ENCODE measurements at places on chromosomes 3 and 15.

DNA sequence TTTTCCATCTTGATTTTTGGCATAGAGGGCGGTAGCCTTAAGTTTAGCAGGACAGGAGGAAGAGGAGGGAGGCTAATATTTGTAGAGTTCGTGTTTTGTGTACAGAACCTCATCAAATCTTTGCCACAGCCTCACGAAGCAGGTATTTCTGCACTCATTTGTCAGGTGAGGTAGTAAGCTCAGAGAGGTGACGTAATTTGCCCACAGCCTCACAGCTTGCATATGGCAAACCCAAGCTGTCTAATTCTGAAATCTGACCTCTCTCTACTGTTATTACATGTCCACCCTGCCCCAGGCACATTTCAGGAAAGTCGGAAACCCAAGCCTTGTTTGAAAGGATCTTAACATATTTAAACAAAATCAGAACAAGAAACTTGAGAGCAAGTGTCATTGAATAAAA is 91.1 kb upstream of the TPM1 start:
- DNase-seq = no peak

- no peak for DNase-seq
These were observed 505.9 kb downstream of the ZIC1 start for GRCh38 chr3:147915057-147915456.

DNA sequence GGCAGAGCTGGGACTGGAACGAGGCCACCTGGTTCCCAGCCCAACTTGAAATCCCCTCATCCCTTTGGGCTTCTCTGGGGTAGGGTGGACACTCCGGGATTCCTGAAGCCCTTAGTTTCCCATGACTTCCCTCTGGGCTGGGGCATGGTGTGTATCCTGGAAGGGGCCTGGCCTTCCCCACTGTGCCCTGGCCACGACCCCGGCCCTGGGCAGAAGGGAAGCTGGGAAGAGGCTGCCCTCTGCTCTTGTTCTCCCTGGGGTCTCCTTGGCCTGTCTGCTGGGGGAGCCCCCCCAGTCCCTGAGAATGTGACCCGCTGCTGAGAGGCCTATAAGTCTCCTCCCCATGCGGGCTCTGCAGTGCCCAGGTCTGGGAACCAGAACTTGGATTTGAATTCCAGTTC is 104.9 kb downstream of the LINGO1 start:
- DNase-seq = no peak

GRCh38 chr3:95354489-95354888 is 1291.6 kb downstream of the NSUN3 start:
- DNase-seq = no peak

- DNase-seq = no peak
These were observed 91.1 kb upstream of the KLF13 start for GRCh38 chr15:31235311-31236183.

GRCh38 chr15:99721104-99721778 is 12.0 kb downstream of the LYSMD4 start:
- DNase-seq = no peak

DNA sequence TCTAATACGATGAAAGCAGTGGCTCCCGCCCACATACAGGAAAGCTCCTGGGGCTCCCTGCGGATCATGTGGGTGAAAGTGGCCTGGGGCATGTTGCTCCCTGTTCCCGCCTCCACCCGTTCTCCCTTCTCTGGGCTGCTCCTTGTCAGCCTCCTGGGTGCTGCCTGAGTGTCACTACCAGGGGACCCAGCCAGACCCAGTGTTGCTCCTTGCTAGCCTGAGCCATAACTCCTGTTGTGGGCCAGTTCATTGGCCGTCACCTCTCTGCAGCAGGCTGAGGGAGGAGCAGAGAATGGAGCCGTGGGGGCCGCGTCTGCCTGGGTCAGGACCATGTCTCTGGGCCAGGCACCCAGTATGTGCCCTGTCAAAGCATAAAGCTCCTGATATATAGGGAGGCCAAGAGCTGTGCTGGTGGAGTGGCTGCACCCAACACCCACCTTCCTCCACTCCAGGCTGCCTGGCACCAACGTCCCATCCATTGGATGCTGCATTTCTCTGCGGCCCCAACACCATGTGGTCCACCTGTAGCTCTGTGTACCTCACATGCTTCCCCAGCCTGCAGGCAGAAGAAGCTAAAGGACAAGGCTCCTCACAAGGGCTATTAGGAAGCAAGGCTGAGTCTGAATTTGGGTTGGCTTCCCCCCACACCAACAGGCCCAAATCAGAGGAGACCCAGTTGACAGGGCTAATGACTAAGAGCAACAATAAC is 40.5 kb downstream of the KLF13 start:
- DNase-seq = no peak

DNA sequence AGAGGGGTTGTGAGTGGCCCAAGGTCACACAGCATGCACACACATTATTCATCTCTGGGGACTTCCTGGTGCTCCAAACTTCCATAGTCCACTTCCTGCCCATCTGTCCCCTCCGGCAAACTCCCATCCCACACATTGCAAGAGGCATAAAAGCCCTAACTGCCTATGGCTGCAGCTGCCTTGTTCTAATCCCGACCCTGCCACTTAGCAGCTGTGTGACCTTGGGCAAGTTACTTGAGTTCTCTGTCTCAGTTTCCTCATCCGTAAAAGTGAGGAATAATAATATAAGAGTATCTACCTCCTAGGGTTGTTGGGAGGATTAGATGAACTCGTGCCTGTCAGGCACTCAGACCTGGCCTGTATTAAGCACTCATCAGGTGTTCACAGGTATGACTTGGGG is 84.2 kb downstream of the SMAD6 start:
- no peak for DNase-seq

DNA sequence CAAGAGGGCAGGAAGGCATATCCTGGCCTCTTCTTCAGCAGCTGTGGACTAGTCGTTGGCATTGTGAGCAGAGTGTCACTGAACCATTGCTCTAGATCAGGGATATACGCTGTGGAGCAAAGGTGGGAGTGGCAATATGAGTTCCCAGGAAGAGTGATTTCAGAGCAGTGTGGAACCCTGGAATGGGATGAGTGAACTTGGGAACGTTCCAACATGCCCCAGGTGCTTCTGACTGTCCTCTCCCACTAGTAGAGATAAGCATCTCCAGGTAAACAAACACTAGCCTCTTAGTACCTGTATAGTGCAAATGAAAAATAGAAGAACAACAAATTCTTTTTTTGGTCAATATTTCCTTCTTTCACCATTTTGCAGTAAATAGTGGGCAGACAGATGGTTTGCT is 123.6 kb upstream of the VEPH1 start:
- no peak for DNase-seq

DNA sequence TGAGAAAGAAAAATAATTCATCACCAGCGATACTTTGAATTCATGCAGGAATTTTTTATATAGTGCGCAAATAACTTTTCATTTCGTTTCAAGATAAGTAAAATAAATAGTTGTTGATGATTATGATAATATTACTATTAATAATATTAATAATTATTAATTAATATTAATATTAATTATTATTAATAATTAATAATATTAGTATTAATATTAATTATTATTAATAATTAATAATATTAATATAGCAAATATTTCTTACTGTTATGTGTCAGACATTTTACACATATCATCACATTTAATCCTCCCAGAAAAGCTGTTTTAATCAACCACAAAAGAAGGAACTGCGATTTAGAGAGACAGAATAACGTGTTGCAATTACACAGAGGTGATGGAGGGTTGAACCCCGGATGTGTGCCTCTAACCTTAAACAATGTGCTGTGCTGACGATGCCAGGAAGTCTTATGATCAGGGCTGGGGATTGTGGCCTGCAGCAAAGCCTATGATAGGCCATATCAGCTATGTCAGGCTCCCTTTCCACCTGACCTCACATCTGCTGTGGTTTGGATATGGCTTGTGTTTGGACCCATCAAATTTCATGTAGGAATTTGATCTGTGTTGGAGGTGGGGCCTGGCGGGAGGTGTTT is 263.5 kb upstream of the NR2F2 start:
- DNase-seq = no peak

- DNase-seq = no peak
These were observed 19.5 kb downstream of the PSTPIP1 start for GRCh38 chr15:77014132-77015081.

DNA sequence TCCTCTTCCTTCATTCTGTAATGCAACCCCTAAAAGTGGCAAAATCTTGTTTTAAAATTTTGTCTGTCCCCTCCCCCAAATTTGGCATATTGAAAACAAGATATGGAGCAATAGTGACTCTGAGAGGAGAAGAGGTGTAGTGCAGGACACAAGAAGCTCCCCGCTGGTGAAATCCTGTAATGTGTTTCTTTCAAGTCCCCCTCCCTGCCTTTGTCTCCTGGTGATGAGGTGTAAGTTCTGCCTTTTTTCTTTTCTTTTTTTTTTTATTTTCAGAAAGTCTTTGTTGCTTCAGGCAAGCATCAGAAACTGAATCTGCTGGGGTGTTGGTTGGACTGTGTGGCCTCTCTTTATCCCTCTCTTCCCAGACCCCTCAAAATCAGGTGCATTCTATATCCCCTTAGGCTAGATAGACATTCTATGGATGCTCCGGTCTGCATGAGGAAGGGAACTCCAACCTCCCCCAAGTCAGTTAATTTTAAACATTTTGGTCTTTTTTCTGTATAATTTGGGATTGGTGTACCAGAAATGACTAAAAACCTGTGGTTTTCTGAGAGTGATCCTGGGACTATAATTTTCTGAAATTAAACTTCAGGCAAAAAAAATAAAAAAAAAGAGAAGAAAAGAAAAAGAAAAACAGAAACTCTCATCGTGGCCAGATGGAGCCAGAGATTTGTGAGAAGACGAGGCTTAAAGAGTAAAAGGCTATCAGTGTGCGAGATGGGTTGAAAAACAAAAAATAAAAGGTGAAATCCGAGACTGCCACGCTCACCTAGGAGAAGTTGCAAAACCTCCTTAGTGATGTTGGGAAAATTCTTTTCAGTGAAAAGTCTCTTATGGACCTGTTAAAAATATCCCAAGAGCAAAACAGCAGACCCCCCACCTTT is 21.4 kb downstream of the ACKR2 start:
- no peak for DNase-seq

DNA sequence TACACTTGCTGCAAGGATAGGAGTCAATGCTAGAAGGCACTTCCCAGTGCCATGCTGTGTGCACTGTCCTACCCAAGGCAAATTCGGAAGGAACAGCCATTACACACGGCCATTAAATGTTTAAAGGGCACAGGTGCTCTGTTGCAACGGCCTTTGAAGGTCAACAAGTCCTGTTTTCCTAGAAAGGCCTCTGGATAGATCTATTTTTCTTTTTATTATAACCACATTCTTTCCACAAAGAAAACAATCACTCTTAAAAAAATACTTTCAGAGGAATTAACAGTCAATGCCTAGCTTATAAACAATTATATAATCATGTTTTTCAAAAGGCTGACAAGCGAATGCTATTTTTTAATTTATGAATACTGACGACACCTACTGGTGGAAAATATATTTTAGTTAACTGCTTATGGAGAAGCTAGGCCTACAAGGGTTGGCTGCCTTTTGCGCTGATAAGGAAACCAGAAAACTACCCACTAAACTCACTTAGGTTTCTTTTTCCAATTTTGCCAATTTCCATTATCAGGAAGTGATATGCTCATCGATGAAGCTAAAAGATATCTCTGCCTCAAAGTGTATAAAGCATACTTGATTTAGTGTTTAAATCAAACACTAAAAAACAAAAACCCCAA is 2.4 kb downstream of the ARHGEF3 start:
- DNase-seq = peak; percentile 56

GRCh38 chr3:107061466-107061865 is 315.8 kb upstream of the CCDC54 start:
- DNase-seq = no peak

- DNase-seq = peak; percentile 22
These were observed 2.6 kb upstream of the RBM15B start for GRCh38 chr3:51388286-51389029.

GRCh38 chr15:49023354-49023753 is 22.9 kb downstream of the SECISBP2L start:
- DNase-seq = no peak

GRCh38 chr15:89690276-89691218 is at the start of the genes PEX11A and WDR93:
TSS of gene PEX11A (minus strand) at chr15:89690754. CDS start at chr15:89690632, 122 bp downstream.
TSS of gene WDR93 (plus strand) at chr15:89690811. CDS start at chr15:89701747, 10,936 bp downstream.
- DNase-seq = no peak

DNA sequence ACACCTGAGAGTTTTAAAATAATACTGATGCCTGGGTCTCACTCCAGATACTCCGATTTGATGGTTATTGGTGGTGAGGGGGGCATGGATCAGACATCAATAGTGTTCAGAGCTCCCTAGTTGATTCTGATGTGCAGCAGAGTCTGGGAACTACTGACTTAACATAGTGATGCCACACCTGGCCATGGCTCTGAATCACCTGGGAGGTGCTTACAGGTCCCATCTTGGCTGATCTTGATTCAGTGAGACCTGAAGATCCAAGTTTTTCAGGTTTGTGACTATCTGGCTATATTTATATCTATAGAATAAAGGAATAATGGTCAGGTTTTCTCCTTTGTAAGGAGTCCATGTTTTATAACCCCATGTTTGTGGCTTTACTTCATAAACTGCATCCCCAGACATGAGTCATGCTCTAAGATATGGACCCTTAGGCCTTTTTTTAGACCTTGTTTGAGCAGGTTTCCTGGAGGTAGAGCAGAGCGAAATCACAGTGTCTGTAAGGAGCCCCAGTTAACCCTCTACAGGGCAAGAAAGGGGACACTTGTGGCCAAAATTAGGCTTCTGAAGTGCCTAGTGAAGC is 101.4 kb downstream of the LARS2 start:
- DNase-seq = peak; percentile 39

DNA sequence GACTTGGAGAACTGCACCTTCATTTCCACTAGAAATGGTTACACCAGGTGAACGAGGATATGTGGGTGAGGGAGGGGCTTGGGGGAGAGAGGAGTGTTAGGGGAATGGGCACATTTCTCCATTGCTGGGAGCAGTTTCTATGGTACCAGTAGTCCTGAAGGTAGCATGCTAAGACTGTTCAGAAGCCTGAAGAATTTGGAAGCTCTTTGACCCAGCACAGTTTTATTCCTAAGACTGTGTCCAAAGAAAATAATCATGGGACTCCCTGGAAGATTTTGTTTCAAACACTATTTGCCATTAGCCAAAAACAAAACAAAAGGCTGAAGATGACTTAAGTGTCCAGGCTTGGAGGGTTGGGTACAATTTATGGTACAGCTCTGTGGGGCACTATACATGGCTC is 32.1 kb downstream of the ST6GAL1 start:
- DNase-seq = no peak

DNA sequence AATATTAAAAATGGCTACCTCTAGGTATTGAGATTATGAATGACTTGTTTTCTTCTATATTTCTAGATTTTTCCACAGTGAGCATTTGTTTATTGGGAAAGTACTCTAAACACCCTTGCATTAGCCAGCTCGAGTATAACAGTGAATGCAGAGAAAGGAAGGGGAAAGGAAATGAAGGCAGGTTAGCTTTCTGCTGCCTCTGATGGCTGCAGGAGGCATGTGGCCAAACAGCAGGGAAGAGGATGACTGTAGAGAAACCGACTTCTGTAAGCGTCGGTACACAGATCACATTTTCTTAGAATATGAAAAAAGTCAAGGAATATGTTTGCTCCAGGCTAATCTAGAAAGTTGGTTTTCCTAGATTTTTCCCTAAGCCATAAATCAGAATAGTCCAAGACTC is 19.8 kb downstream of the GNB5 start:
- DNase-seq = no peak

- no peak for DNase-seq
These were observed 1.1 kb downstream of the SAMMSON start for GRCh38 chr3:70000563-70001081.
